ENCODE measurements at places on chromosomes 13 and 19.

- no peak for DNase-seq
Observed at GRCh38 chr13:45396533-45397095, 21.6 kb downstream of the SLC25A30 start.

GRCh38 chr13:26266311-26266710 lies 12.4 kb downstream of the CDK8 start:
- DNase-seq = no peak

DNA sequence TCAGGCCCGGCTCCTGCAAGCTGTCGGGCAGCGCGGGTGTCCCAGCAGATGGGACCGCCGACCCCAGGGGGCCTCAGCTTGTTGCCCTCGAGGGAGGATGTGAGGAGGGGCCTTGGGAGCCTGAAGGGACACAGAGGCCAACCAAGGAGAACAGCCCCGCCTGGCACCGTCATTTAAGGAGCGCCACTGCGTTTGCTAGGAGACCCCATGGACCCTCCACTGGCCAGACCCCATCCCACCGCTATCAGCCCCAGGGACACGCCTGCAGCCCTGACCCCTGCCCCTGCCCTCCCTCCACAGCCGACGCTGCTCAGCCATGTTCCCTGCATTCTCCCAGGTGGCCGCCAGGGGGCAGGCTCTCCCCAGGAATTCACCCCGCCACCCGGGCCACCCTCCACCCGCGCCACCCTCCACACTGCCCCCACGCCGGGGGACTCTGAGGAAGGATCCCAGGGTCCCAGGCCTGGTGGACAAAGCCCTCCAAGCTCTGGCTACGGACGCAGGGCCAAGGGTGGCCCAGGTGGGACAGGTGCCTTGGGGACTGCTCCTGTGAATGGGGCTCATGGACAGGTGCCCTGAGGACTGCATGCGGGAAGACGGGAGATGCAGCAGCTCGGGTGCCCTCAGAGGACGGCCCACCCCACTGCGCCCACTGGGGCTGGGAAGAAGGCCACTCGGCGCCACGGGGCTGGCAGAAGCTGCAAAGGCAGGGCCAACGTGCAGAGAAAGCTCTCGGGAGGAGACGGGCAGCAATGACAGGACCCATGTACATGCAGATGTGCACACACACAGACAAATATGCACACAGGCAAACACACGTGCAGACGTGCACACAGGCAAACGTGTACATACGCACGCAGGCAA lies 34.4 kb downstream of the PIP5K1C start:
- peak; percentile 47 for DNase-seq

GRCh38 chr19:3700242-3701032 lies at the start of gene PIP5K1C:
Gene PIP5K1C (minus strand): TSS chr19:3700468. CDS start chr19:3700390, 78 bp downstream.
- DNase-seq = peak; percentile 99

DNA sequence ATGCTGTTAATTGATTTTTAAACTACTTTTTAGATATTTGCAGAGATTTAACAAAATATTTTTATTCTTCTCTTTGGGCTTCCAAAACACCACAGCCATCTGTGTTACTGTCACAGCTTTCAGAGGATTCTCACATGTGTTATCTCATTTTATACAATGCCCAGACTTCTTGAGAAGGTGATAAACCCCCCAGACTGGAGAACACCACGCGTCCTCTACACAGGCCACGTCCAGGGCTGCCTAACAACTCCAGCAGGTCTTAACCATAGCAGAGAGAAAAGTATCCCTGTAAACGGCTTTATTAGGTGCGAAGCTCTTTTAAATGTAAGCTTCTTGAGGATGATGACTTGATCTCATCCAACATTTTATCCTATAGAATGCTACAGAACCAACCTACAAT lies 2.0 kb downstream of the GPR183 start:
- DNase-seq = peak; percentile 33

Data from suppressor macrophage treated with lipopolysaccharide for 1 hour (primary cell).